Cardiac fibroblast (primary cell): ENCODE measurements at places on chromosomes 2 and 18.

GRCh38 chr2:213238753-213239495 lies 45.3 kb upstream of the SPAG16 start:
- peak; percentile 96 for DNase-seq

- DNase-seq: no peak
These were observed 18.3 kb upstream of the TNS1 start for GRCh38 chr2:218020966-218021535.

DNA sequence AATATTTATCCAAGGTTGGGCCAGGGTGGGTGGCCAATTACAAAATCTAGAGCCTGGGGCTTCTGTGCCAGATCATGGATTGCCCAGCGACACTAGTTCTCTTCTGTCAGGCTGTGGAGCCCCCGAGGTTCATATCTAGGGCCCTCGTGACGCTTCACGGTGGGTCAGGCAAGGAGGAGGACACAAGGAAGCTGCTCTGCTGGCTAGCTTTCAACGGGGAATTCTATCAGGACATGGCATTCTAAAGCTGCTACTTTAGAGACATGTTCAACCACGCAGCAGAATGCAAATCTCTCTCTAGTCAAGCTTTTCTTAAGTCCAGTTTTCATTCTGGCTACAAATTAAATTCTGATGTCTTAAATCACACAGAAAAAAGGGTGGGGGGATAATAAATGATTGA lies 180.2 kb downstream of the THADA start:
- DNase-seq: no peak

GRCh38 chr2:178589335-178589734 lies 109.1 kb downstream of the PLEKHA3 start:
- no peak for DNase-seq

DNA sequence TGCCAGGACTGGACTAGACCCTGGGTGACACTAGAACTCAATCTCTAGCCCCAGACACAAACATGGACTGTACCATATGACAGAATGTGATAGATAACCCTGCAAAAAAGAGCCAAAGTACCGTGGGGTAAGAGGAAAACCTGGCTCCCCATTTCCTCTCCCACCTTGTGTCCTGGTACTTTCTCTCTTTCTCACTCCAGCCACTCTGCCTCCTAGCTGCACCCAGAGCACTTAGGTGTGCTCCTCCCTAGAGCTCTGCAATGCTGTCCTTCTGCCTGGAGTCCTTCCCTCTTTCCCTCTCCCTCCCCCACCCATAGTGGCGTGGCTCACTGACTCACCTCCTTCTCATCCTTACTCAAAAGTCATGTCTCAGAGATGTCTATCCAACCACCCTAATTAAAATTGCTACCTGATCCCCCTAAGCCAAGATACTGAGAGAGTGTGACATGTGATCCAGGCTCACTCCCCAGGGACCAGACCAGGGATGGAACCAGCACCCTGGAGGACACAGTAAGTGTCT lies 171.3 kb downstream of the LOXHD1 start:
- DNase-seq: no peak

- no peak for DNase-seq
These were observed 3.4 kb upstream of the RAB6D start for GRCh38 chr2:131367352-131367751.

DNA sequence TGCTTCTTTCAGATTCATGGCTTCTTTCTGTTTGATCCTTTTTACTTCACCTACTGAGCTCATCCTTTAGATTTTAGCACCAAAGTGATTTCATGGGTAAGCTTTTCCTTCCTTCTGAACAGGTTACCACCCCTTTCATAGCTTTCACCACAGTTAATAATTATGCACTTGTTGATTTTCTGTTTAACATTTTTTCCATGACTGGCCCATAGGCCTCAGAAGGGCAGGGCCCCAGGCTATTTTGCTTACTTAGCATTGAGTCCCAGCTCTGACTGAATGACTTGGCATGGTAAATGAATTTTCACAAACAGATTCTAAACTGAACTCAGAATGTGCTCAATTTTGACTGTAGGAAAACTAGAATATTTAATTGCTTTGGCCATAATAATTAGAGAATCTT lies 177.0 kb downstream of the GCA start:
- no peak for DNase-seq

- peak; percentile 27 for DNase-seq
These were observed at the start of gene GREB1 for GRCh38 chr2:11533278-11534070. GREB1 (plus strand) TSS chr2:11534045; CDS start chr2:11556615, 22,570 bp downstream.

DNA sequence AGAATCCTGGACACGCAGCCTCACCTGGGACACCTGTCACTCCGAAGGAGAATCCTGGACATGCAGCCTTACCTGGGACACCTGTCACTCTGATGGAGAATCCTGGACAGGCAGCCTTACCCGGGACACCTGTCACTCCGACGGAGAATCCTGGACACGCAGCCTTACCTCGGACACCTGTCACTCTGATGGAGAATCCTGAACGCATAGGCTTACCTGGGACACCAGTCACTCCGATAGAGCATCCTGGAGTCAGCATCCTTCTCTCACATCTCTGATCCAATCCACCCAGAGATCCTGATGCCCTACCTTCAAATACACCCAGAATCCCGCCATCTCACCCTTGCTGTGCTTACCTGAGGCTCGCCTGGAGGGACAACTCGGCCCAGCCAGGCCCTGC lies 154.9 kb downstream of the NDUFA10 start:
- DNase-seq: no peak

- no peak for DNase-seq
These were observed 172.3 kb downstream of the ICOS start for GRCh38 chr2:204108781-204109295.

DNA sequence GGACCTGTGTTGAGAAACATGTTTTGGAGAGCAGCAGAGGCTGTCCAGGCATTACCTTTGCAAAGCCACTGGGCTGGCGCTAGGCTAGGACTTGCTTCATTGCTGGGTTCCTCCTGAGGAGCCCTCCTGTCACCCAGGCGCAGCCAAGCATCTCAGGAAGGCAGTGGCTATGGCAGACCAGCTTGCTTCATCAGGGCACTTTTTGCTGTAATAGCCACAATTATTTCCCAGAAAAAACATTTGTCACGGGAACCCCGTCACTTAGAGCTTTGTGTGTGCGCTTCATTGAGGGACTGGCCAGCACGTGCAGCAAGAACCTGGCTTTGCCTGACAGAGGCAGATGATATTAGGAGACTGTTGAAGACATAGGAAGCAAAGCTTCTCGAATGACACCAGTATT lies 36.4 kb downstream of the SLC20A1 start:
- no peak for DNase-seq

DNA sequence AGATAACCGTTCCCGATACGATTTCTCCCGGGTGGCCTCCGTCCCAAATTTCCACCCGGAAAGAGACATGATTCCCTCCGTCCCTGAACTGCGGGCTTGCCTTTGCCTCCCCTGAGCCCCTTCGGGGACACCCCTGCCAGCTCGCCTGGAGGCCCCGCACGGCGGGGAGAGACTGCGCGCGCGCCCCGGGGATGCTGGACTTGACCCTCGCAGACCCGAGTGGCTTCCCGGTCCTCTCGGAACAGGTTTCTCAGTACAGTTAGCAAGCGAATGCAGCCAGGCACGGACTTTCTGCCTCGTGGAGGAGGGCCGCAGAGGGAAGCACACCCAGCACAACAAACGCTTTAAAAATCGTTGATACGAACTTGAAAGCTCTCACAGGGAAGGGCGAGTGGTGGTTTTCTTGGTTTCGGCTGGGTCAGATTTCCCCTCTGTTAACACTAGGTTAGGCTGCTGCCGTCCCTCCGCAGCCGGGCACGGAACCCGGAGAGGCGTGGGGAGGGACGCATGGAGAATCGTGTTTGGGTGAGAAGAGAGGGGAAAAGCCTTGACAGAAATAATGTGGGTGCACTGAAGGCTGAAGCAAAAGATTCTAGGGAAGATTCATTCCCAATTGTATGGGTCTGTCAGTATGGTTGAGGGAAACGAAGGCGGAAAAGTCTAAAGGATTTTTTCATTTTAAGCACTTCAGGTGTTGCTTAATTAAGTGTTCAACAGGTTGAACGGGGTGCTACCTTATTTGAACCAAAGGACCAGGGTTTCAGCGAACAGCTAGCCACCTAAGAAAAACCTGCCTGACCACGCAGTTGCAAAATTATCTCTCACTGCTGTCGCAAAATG lies 916 bp downstream of the TNFRSF11A start:
- peak; percentile 13 for DNase-seq

DNA sequence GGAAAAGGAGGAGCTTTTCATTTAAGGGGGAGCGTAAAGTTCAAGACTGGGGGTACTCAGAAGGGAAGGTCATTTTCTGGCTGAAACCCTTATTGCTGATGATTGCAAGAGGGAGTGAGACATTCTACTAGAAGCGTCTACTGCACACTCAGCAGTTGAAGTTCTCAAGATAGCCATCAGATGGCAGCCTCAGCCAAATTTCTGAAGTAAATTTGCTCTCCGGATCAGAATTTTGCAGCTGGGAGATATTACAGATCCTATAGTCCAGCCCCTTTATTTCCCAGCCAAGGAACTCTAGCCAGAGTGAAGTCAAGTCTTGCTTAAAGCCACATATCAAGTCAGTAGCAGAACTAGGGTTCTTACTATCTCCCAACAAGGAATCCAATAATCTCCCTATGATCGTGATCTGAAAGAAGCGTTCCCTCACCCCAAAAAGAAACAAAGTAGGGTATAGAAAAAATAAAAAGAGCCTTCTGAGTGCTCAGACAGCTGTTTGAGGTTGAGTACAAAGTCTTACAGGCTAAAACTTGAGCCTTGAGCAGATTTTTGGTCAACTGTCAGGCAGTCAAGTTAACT lies 24.0 kb downstream of the RAX start:
- peak; percentile 89 for DNase-seq

DNA sequence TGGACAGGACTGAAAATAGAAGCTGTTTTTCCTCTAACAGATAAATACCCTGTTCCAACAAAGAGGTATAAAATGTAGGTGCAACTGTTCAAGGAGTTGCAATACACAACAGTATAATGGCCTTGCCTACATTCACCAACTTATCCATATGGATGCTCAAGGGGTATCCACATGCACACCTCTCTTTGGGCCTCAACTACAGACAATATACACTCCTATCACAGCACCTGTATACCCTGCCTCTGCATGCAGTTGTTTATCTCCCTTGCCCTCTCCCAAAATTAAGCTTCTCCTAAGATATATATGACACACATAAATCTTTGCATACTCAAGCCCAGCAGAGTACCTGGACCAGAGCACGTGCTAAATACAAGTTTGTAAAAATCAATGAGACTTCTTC lies 37.3 kb downstream of the DARS1 start:
- DNase-seq: no peak

- DNase-seq: no peak
These were observed 87.8 kb upstream of the RBMS1 start for GRCh38 chr2:160581448-160581847.

- DNase-seq: peak; percentile 82
These were observed 32.8 kb downstream of the COBLL1 start for GRCh38 chr2:164808776-164809175.

DNA sequence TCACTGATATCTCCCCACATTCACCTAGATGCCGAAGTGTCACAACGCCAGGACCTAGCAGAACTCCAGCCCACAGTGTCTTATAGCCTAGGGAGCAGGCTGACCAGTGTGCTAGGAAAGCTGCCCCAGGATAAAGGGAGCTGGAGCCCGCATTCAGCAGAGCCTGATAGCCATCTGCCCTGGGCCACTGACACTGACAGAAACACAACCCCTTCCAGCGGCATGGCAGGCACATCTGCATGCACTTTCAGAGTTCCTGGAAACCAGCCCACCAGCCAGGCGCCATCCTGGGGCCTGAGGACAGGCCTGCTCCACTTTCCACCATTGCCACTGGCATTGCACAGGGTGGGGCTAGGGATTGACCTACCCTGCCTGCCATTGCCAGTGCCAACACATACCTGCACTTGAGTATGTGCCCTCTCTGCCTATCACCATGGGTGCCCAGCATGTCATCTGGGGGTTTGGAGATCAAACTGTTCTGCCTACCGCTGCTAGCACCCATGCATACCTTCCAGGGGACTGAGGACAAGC lies 290.1 kb upstream of the KLHL14 start:
- no peak for DNase-seq

GRCh38 chr2:144596073-144596871 lies 76.4 kb upstream of the ZEB2 start:
- peak; percentile 67 for DNase-seq

DNA sequence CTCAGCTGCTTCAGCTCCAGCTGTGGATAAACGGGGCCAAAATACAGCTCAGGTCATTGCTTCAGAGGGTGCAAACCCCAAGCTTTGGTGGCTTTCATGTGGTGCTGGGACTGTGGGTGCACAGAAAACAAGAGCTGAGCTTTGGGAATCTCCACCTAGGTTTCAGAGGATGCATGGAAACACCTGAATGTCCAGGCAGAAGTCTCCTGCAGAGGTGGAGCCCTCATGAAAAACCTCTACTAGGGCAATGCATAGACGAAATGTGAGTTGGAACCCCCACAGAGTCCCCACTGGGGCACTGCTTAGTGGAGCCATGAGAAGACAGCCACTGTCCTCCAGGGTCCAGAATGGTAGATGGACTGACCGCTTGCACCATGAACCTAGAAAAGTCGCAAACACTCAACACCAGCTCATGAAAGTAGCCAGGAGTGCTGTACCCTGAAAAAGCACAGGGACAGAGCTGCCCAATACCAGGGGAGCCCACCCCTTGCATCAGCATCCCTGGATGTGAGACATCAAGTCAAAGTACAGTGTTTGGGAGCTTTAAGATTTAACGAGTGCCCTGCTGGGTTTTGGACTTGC lies 147.9 kb upstream of the SOX11 start:
- DNase-seq: no peak

- no peak for DNase-seq
These were observed 12.5 kb upstream of the TANC1 start for GRCh38 chr2:158955842-158956365.

DNA sequence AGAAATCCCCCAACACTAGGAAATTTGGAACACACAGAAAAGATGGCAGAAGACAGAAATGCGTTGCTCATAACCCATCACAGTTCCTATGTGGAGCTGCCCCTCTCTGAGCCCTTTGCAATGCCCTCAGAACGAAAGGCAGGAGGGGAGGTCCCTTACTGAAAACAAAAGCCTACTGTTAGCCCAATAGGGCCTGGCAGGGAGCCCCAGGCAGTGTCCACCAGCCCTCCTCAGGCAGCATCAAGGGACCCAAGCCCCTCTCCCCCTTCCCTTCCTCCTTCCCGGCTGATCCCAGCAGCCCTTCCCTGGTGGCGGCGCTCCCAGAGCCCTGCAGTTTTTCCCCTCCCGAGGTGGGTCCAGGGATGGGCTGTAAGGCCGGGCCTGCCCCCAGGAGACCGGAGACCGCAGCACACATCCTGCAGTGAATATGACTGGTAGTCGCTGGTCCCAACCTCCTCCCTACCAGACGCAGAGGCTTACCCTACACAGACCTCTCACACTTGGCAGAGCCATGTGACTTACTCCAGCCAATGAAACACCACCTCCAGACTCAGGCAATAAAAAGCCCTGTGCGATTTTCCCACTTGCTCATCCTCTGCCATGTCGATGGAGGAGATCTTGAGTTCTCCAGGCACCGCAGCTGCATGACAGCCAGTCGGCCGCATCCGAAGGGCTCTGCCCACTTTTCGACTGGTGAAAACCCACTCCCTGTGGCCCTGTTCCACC lies 19.4 kb upstream of the DUSP2 start:
- DNase-seq: no peak

DNA sequence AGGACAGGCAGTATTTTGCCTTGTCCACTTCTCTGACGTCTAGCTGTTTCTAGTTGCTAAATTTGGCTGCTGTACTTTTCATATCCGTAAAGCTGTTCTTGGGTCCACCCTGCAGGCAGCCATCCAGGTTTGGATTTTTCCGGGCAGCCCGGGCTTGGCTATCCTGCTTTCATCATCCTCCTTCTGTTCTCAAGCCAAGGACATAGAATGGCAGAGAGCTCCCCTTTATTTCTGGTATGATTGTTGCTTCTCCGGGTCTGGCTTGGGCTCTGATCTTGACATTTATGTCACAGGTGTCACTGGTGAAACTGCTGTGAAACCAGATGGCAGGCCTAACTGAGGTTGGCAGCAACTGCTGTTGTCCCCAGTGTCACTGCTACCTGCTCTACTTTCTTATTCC lies 35.5 kb downstream of the SCN2A start:
- DNase-seq: peak; percentile 49
